ENCODE measurements at places on chromosomes 2 and 18.

- DNase-seq: no peak
Observed at GRCh38 chr2:128563348-128563687, 244.7 kb upstream of the HS6ST1 start.

- DNase-seq: no peak
Observed at GRCh38 chr18:56393870-56394269, 244.5 kb downstream of the TXNL1 start.

DNA sequence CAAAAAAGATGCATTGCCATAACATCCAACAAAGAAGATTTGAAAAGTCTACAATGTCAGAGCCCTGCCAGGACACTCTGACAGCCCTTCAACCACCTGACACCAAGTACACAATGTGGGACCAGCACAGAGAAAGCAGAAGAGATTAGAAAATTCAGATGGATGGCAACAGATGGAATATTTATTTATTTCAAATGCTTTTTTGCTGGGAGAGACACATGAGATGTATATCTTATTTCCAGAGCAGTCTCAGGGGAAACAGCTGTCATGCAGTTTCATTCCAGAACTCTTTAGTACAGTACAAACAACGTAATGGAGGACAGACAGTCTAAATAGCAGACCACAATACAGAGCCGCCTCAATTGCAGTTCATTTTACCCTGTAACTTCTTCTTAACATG is 110.1 kb downstream of the MAIP1 start:
- no peak for DNase-seq

DNA sequence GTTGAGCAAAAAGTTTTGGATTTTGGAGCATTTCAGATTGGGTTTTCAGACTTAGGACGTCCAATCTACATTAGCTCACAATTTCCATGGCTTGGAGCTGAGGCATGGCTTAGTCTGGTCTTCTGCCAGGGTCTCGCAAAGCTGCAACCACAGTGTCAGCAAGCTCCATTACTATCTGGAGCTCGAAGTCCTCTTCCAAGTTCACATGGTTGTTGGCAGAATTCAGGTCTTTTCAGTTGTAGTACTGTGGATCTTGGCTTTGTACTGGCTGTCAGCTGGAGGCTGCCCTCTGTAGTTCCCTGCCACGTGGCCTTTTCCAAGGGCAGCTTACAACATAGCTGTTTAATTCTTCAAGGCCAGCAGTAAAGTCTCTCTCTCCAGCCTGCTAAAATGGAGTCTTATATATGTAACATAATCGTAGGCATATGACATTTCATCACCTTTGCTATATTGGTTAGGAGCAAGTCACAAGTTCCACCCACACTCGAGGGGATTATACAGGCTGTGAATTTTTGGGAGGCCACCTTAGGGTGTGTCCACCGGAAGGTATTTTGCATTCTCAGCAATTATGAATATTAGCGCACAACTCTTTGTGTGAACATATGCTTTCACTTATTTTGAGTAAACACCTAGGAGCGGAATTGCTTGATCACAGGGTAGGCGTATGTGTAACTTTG is 41.5 kb upstream of the EPC2 start:
- no peak for DNase-seq

All from stimulated activated CD8-positive, alpha-beta memory T cell treated with anti-CD3 and anti-CD28 coated beads, Interleukin-7, amount 100 ng/mL, for 4 hours (primary cell).